ENCODE measurements at places on chromosomes 13 and 19.

- DNase-seq = no peak
Observed at GRCh38 chr19:29858000-29858596, 46.3 kb downstream of the CCNE1 start.

GRCh38 chr19:47097396-47098201 lies 16.0 kb downstream of the ZC3H4 start:
- DNase-seq = no peak

GRCh38 chr13:36098080-36098479 lies 33.1 kb downstream of the DCLK1 start:
- DNase-seq = no peak

- peak; percentile 31 for DNase-seq
Observed at GRCh38 chr13:41075034-41075433, 13.7 kb downstream of the WBP4 start.

GRCh38 chr13:48542581-48543341 lies 9.9 kb upstream of the RCBTB2 start:
- DNase-seq = peak; percentile 64

GRCh38 chr13:114043421-114044053 lies 69.7 kb upstream of the C13orf46 start:
- peak; percentile 32 for DNase-seq

DNA sequence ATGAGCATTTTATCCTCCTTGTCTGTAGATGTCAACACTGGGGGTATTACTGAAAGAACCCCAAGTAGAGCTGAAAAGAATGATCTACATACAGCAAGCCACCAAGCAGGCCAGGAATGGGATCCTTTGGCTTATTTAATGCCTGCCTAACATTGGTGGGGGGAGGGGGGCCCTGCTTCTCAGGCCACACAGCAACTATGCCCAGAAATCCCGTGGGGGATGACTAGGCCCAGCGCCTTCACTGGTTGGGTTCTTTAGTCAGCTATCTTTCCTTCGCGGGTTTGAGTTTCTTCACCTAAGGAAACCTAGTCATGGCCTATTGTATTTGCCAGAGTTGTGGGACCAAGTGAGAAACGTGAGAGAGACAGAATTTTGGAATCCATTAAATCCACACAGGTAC lies 80.5 kb downstream of the CCNA1 start:
- DNase-seq = no peak

GRCh38 chr13:33206945-33207614 lies 78.5 kb downstream of the STARD13 start:
- no peak for DNase-seq

DNA sequence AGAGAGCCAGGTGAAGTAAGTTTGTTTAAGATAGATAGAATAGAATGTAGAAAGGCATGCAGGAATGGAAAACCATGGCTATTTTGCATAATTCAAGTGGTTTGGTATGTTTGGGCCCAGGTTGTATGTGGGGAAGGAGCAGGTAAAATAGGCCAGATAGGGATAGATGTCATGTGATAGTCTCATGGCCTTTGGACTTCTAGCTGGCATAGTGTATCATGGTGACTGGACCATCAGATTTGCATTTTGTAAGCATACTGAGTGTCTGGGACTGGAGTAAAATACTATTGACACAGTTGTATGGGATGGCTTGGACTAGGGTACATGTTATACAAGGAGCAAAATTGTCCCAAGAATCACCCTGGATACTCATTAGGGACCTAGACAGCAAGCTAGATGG lies 38.9 kb downstream of the COG3 start:
- no peak for DNase-seq

GRCh38 chr13:44197791-44198770 lies 175.5 kb upstream of the SERP2 start:
- DNase-seq = peak; percentile 10

GRCh38 chr19:8396563-8397203 lies 6.5 kb downstream of the RAB11B start:
- peak; percentile 48 for DNase-seq

- no peak for DNase-seq
Observed at GRCh38 chr19:11620553-11620952, 23.3 kb downstream of the ZNF627 start.

DNA sequence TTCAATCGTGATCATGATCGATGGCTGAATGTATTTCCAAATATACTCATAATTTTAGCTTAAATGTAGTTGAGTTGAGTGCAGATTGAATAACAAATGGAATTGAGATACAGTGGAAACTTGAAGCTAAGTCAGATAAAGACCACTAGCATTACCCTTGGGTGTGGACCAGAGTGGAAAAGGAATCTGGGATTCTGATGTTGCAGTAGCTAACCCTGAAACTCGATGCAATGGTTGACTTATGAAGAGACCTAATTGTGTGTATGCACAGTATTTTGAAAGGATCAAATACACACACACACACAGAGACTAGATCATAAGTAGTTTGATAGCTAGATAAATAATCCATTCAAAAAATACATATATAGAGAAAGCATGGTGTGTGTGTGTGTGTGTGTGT lies 135.8 kb downstream of the RXFP2 start:
- DNase-seq = no peak

DNA sequence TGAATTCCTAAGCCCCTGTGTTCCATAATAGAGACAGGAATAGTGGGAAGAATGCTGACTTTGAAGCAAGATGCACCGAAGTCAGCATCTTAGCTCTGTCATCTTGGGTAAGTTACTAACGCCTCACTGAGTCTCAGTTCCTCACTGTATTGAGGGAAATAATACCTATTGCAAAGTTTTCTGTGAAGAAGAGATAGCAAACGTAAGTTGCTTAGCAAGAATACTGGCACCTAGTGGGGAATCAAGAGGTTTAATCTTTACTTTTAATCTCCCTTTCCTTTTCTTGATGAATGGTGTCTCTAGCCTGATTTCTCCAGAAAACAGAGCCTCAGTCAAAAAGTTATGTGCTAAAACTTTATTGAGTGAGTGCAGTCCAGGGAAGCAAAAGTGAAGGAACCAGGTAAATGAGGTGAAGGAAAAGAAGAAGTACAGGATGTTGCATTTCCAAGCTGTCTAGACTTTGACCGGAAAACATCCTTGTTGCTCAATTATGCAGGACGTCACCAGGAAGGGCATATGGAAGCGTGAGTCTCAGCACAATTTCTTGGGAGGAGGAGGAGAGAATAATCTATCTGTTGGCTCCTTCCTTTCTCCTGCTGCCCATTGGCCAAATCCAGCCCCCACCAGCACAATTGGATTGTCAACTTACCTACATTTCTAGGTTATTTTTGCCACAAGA lies 210.0 kb downstream of the B3GLCT start:
- no peak for DNase-seq

DNA sequence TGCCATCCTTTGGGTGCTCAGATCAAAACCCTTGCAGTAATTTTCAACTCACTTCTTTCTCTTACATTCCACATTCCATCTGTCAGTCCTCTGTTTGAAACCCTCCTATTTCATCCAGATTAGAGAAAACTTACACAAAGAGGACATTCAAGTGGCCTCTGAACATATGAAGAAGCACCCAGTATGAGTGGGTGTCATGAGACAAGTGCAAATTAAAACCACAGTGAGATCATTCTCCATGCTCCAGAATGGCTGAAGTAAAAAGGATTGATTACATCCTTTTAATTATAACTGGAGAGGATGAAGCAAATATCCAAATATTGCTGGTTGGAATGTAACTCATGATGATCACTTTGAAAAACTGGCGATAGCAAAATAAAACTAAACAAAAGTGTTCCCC lies 96.5 kb downstream of the MIPEP start:
- DNase-seq = no peak

DNA sequence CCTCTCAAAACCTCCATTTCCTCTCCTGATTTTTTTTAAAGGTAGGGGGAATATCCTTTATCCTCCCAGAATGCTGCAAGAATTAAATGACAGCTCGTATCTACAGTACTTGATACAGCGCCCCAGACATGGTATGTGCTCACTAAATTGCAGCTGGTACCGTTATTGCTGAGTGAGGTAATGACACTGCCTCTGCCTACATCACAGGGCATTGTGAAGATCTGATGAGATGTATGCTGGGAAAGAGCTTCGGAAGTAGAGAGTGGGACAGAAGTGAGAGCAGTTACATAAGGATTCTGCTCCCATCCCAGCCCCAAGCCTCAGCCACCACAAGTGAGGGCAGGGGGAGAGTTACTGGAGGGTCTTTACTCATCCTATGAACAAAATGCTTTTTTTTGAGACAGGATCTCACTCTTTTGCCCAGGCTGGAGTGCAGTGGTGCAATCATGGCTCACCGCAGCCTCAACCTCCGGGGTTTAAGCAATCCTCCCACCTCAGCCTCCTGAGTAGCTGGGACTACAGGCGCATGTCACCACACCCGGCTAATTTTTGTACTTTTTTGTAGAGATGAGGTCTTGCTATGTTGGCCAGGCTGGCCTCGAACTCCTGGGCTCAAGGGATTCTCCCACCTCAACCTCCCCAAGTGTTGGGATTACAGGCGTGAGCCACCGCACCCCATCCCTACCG lies 1.7 kb upstream of the FKRP start:
- DNase-seq = no peak

GRCh38 chr13:75963302-75963701 lies 327.2 kb downstream of the LMO7 start:
- peak; percentile 12 for DNase-seq

GRCh38 chr13:109256866-109257760 lies 529.3 kb downstream of the IRS2 start:
- DNase-seq = peak; percentile 98

DNA sequence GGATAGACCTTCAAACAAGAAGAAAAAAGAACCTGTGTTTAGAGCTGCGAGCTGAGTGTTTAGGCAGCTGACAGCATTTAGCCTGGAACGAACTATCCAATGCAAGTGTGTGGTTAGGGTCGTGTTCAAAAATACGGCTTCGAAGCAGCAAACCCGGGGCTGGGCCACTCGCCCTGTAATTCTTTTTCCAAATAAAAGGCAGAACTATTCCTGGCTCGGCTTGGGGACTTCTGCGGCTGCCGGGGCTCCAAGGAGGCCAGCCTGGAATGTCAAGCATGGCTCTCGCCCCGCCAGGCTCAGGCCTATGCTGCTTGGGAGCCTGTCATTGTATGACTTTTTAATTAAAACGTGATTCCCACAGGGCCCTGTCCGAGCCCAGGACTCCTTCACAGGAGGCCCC lies 51.7 kb upstream of the KLF2 start:
- DNase-seq = no peak

- no peak for DNase-seq
Observed at GRCh38 chr19:38340927-38341326, 5.3 kb downstream of the CATSPERG start.

- DNase-seq = no peak
Observed at GRCh38 chr19:28377077-28377476, 835.9 kb downstream of the UQCRFS1 start.

DNA sequence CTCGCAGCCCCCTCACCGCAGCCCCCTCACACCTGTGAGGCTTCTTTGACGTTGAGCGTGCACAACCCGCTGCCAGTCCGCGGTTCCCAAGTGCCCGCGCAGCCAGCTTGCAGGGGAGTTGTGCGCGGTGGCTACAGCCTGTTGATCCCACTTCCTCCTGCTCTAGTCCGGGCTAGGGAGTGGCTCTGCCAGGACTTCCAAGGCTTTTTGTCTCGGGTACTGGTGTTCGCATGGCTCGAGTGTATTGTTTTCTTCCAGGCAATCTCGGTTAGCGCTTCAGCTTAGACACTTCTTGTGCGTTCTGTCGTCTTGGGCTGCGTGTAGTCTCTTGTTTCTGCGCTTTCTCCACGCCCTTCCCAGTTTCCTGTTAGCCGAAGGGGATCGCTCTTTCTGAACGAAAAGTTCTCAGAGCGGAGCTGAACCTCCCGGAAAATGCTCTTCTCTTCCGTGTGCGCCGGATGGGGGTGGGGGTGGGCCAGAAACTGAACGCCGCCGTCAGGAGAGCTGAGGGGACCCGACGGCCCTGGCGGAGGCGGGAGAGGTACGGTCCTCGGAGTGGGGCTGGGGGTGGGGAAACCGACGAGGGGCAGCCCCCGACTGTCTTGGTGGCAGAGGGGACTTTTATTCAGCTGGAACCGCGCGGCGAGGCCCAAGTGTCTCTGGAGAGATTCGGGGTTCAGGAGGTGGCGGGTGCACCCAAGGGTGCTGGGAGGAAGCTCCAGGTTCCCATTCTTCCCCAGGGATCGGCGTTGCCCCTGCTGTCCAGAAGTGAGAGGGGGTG lies 697 bp upstream of the DGKH start:
- DNase-seq = peak; percentile 65

- no peak for DNase-seq
Observed at GRCh38 chr19:40685563-40685962, 4.9 kb downstream of the NUMBL start.

DNA sequence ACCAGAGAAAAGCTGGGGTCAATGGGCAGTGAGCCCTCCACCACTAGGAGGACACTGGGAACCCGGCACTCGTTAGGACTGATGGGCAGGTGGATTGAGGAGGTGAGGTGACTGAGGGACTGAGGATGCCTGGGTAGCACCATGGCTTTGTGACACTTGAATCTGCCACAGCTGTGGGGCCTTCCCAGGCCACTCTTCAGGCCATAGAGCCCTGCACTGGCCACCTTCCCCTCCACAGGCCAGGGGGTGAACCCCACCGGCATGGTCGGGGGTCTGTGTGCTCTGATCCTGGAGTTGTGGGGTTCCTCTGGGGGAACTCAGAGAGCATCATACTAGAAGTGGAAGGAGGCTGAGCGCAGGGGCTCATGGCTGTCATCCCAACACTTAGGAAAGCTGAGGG lies 423.5 kb downstream of the ZNF536 start:
- no peak for DNase-seq

DNA sequence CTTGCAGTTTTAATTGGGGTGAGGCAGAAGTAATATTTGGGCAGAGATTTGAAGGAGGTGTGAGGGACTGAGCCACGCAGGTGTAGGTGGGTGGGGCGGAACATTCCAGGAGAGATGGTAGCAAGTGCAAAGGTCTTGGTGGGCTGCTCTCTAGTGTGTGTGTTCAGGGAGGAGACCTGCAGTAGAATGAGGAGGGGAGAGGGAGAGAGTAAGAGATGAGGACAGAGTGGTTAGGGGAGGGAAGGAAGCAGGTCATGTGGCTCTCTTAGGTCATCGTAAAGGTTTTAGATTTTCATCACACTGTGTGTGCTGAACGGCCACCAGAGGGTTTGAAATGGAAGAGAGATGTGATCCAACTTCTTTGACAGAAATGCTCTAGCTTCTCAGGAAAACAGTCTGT lies 33.5 kb downstream of the WASF3 start:
- DNase-seq = no peak

- no peak for DNase-seq
Observed at GRCh38 chr19:3737487-3738205, 23.8 kb downstream of the APBA3 start.

- no peak for DNase-seq
Observed at GRCh38 chr19:54804101-54804500, 691 bp downstream of the KIR2DL4 start.

Data from LHCN-M2 (cell line).